ENCODE measurements at places on chromosomes 7 and 10.

GRCh38 chr7:79312022-79312421, 141.4 kb downstream of the MAGI2 start:
- DNase-seq: no peak

GRCh38 chr7:99752356-99752755, 17.4 kb upstream of the CYP3A7 start:
- no peak for DNase-seq

DNA sequence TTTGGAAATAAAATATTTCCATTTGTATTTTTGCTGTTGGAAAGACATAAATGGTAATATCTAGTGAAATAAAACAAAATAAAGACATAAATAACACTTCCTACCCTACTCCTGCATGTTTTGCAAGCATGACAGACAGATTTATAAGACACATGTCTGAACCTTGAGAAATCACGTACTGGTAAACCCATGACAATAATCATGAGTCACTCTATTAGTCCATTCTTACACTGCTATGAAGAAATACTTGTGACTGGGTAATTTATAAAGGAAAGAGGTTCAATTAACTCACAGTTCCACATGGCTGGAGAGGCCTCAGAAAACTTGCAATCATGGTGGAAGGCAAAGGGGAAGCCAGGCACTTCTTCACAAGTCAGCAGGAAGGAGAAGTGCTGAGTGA, 942.2 kb downstream of the REEP3 start:
- no peak for DNase-seq

GRCh38 chr10:6649903-6650302, 69.8 kb upstream of the PRKCQ start:
- no peak for DNase-seq

- no peak for DNase-seq
Measured at GRCh38 chr7:121473645-121474300, 77.7 kb upstream of the FAM3C start.

DNA sequence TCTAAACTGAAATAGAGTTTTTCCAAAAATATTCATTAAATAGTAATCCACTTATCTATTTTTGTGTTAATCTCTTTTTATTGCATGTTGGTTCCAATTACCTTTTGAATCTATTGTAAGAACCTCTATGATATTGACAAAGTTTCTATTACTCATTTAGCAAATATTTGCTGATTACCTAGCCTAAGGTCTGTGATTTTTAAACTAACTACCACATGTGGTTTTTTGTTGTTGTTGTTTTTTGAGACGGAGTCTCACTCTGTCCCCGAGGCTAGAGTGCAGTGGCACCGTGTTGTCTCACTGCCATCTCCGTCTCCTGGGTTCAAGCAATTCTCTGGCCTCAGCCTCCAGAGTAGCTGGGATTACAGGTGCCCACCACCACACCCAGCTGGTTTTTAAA, 2.0 kb upstream of the ASB13 start:
- DNase-seq: no peak

GRCh38 chr10:3648170-3648569, 136.8 kb downstream of the KLF6 start:
- no peak for DNase-seq

Measured in activated CD4-positive, alpha-beta T cell treated with anti-CD3 and anti-CD28 coated beads, Interleukin-2, amount 50 U/mL, for 24 hours (primary cell).